ENCODE measurements at places on chromosomes 4 and X.

DNA sequence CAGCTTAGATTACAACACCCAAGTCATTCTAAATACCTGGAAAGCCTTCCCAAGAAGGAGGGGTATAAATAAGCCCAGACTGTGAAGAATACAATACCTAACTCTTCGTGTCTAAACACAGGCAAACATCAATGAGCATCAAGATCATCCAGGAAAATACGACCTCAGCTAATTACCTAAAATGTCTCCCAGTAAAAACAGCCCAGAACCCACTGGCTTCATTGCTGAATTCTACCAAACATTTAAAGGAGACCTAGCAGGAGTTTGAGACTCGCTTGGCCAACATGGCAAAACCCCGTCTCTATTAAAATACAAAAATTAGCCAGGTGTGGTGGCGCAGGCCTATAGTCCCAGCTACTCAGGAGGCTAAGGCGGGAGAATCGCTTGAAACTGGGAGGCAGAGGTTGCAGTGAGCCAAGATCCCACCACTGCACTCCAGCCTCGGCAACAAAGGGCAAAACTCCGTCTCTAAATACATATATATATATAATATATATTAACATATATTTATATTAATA is 19.1 kb upstream of the HSFX4 start:
- no peak for DNase-seq

- DNase-seq: no peak
These were observed 442.7 kb downstream of the RPA4 start for GRCh38 chrX:97326456-97326855.

DNA sequence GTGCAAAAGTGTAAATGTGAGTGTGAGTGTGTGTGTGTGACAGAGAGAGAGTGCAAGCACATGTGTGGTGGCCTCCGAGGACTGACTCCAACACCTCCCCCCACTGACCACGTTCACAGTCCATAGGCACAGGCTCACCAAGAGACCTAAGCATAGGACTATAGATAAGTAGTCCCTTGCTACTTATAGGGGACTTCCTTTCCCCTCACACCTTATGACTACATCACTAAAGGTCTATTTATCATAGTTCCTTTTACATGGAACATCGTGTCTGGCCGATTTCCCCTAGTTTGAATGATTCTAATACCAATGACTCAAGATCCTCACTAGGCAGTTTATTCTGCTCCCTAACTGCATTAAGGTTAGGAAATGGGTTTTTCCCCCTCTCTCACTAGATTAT is 17.8 kb downstream of the FRMPD3 start:
- DNase-seq: no peak

GRCh38 chr4:6682862-6683590 is 10.7 kb upstream of the S100P start:
- no peak for DNase-seq

- DNase-seq: no peak
These were observed 119.8 kb upstream of the PDLIM3 start for GRCh38 chr4:185654965-185655554.

DNA sequence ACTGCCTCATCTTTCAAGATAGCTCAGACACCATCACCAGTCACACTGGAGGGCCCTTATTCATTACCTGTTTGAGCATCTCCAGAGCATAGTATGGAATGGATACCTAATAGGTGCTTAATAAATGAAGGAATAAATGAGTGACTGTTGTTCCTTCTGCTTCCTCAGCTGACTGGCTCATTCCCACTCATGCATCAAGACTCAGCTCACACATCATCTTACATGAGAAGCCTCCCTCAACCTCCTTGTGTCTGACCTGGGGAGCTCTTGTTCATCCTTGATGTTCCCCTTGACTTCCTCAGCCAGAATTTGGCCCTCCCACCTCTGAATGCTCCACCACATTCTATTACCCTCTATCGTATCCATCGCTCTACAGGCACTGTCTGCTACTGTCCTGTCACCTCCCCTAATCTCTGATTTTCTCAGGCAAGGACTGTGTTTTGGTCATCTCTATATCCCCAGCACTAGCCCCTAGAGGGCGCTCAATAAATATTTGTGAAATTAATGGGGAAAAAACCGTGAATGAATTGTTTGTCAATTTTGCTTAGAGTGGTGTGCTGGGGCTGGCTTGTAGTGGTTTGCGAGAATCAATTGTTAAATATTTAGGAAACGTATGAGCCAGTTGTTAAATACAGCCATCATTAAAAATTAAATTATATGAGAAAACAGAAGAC is 88.3 kb downstream of the NHSL2 start:
- peak; percentile 50 for DNase-seq

GRCh38 chr4:185112104-185112503 is 31.0 kb upstream of the SLC25A4 start:
- DNase-seq: peak; percentile 94

DNA sequence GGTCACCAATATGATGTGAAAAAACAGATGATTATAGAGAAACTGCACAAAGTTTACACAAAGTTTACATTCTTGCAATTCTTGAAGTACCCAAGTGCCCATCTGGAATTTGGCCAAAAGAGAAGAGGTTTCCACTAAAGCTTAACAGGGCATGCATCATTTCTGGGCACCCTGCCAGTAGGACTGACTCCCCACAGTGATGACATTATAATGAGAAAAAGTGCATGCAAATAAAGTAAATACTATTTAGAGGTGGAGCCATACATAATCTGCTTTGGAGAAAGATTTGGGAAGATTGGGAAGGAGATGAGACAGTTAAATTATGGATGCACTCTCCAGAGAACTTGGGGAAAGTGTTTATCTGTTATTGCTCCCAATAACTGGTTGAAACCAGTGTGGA is 93.7 kb upstream of the TRPC3 start:
- DNase-seq: peak; percentile 98

- DNase-seq: no peak
These were observed 267.3 kb downstream of the BCOR start for GRCh38 chrX:39830414-39830813.

DNA sequence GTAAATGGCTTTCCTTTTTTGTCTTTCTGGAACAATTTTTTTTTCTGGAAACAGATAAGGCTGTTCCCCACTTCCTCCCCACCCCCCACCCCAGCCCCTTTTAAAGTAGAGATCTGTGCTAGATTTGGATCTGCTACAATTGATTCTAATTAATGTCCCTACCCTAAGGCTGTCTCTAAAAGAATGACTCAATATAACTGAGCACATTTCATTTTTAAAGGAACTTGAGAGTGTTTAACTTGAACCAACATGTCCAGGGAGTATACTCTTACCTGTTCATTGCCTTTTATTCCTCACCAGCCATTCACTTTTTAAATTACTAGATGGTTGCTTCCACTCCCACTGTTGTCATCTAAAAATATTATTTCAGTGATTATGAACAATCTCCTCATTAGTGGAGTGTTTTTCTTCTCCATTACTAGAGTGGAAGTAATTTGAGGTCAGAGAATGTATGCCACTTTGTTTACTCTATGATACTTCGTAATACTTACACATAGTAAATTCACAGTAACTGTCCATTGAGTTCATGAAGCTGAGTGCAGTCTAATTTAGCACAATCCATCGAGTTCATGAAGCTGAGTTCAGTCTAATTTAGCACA is 14.1 kb upstream of the CNOT6L start:
- no peak for DNase-seq
